Renal cortical epithelial cell (primary cell): ENCODE measurements at places on chromosomes 3 and 15. TPM values are rescaled to one million over a fixed set of nuclear protein-coding genes. Genes with fewer than 3 reads are reported as not detected.
A peak's percentile ranks its signal among the peaks of the same experiment; 100 is the strongest.

GRCh38 chr15:85619992-85620689, 174.6 kb downstream of the KLHL25 start:
- DNase-seq = no peak

The CCR9 gene
- total RNA-seq = 0.35 TPM in 1 of 2 replicates, not detected in the other

- no peak for DNase-seq
These were observed 220.4 kb upstream of the GADL1 start for GRCh38 chr3:31114929-31115283.

DNA sequence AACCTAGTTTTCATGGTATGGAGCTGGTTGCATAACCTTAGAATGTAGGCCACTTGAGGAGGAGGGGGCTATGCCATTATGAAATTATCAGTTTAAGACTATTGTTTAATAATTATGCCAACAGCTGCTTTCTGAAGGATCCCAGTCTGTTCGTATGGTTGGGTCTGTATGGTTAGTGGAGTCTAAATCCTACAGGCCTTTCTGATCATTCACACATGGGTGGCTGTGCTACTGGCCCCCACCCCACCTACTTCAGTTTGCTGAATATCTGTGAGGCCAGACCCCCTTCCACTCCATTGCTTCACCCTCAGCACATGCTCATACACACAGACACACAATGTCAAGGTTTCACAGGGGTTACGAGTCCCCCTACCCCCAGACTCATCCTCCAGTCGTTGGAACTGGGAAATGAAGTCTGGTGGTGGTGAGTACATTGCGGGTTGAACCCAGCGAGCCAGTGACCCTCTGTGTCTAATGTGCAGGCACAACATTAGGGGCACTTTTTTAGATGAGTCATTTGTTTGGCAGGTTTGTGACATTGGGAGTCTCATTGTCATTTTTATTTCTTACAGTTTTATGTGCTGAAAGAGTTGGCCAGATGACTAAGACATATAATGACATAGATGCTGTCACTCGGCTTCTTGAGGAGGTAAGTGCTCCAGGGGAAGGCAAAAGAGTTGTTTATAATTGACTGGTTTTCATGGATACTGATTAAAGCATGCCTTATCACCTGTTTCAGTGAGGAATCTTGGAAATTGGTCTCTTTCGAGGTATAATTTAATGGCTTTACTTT, 85.3 kb downstream of the TRAK1 start:
- DNase-seq = peak; percentile 41

- no peak for DNase-seq
These were observed 589 bp downstream of the HERC1 start for GRCh38 chr15:63833021-63833696.

GRCh38 chr15:25240461-25241021, 198.3 kb downstream of the UBE3A start:
- DNase-seq = no peak
